ENCODE measurements at places on chromosomes 11 and 22. TPM values are rescaled to one million over a fixed set of nuclear protein-coding genes. Genes with fewer than 3 reads are reported as not detected.

C22orf15 gene
- 2.4 TPM for polyA plus RNA-seq

SLC17A6 gene
- polyA plus RNA-seq = not detected

APOBEC3B gene
- polyA plus RNA-seq = 5.9 TPM

GRCh38 chr22:36379593-36380361 is 8.0 kb downstream of the MYH9 start:
- no peak for DNase-seq

DNA sequence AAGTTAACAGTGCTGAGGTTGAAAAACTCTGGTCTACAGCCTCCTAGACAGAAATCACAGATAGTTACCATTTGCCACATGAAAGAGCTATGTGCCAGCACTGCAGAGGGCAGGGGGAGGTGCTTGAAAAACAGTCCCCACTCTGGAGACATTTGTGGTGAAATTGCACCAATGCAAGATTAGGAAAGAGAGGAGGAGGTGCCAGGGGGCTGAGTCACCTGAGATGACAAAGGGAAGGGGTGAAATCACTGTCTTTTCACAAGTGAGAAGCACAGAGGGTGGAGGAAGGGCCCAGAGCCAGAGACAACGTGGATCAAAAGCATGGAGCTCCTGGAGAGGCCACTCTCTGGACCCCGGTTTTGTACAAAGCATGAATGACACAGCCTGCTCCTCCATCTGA is 196.3 kb downstream of the BUD13 start:
- no peak for DNase-seq

DNA sequence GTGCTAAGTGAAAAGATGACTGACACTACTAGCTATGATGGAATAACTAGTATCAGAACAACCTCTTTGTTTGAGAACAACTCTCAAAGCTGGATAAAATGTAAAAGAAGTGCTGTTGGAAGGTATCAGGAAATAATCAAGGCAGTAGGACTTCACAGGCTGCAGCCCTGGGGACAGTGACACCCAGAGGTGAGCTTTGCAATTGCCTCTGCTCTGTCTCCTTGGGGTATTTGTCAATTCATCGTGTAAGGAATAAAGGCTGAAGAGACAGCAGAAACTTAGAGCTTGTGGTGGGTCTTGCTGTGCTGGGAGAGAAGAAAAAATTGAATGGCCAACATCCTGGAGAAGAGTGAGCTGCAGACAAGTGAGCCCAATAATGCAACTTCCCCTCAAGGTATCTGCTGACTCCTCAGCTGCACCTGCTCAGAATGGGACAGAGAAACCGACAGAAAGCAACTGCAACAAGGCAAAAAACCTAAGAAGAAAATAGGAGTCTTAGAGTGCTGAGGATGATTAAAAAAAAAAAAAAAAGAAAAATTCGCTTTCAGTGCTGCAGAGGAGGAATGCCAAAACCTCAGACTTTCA is 141.1 kb downstream of the RCN1 start:
- no peak for DNase-seq

All from right renal pelvis (tissue), 4 donors.